ENCODE measurements at places on chromosomes 11 and 22.

- DNase-seq = no peak
These were observed 670.9 kb downstream of the BRD1 start for GRCh38 chr22:49156662-49157285.

GRCh38 chr22:19760058-19760950 is at the start of gene TBX1:
TSS of gene TBX1 (plus strand) at chr22:19760778. CDS start at chr22:19760844, 66 bp downstream.
- DNase-seq = no peak

DNA sequence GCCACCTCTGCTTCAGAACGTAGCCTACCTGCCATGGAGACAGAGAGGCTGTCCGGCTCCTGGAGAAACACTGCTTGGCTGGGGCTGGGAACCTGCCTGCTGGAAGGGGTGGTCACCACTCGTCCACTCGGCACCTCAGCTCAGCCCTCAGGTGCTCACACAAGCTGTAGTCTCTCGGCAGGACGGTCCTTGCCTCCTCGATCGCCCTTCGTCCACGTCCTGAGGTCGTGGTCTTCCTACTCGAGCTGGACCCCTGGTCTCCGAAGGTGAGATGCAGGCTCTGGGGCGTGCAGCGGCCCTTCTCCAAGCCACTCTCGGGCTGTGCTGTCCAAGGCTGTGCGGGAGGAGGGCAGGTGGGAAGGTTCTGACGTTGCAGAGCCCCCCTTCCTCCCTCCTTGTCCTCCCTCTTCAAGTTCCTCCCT is at the start of gene TBX10:
Gene TBX10 (minus strand): TSS at position 326 of the 422 bp plus-strand sequence. CDS start 291 bp downstream, at position 35.
- DNase-seq = no peak

DNA sequence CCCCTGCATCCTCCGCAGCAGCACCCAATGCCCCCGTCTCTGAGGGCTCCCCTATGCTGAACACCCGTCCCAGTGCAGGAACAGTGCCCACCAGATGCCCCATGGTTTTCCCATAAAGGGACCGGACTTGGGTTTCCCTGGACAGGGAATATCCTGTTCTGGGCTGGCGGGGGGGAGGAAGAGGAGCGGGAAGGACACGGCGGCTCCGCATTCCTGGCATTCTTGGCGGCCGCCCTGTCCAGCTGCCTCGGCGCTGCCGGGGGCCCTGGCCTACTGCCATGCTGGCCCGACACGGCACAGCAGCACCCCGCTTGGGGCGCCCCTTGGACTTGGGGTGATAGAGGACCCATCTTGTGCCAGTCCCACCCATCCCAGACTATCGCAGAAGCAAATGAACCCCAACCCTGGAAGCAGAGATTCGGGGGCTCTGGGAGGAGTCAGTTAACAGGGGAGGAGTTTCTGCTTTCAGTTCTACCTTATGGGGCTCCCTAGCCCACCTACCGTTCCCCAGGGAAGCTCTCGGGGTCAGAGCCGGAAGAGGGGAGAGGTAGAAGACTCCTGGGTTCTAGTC is 23.7 kb upstream of the CBX7 start:
- peak; percentile 85 for DNase-seq

GRCh38 chr11:125514336-125515101 is 18.5 kb upstream of the FEZ1 start:
- DNase-seq = no peak

DNA sequence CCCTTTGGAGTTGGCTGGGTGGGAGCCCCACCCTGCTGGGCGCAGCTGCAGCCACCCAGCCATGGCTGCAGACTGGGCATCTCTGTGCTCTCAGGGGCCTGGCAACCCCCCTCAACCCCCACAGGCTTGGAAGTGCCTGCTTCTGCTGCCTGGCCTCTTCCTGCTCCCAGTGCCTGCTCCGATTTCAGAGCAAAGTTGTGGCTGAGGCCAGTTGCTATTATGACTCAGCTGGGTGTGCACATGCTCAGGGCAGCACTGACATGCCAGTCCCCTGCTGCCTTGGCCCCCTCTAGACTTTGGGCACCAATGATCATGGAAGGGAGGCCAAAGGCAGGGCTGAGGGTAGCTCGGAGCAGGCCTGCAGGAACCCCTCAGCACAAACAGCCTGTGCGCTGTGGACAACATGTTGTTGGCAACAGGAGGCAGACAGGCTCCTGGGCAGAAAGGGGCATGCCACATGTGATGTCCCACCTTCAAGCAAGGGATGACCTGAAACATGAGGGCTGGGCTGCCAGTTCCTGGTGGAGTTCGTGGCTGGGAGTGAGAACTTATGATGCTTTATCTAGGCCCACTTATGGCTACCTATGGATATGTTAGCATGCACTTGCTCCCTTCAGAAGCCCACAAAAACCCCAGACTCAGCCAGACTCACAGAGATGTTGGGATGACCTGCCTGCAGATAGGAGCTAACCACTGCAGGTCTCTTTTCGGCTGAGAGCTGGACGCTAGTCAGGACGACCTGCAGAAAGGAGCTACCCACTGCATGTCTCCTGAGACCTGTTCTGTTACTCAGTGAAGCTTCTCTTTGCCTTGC is 96.4 kb upstream of the AMOTL1 start:
- DNase-seq = no peak

DNA sequence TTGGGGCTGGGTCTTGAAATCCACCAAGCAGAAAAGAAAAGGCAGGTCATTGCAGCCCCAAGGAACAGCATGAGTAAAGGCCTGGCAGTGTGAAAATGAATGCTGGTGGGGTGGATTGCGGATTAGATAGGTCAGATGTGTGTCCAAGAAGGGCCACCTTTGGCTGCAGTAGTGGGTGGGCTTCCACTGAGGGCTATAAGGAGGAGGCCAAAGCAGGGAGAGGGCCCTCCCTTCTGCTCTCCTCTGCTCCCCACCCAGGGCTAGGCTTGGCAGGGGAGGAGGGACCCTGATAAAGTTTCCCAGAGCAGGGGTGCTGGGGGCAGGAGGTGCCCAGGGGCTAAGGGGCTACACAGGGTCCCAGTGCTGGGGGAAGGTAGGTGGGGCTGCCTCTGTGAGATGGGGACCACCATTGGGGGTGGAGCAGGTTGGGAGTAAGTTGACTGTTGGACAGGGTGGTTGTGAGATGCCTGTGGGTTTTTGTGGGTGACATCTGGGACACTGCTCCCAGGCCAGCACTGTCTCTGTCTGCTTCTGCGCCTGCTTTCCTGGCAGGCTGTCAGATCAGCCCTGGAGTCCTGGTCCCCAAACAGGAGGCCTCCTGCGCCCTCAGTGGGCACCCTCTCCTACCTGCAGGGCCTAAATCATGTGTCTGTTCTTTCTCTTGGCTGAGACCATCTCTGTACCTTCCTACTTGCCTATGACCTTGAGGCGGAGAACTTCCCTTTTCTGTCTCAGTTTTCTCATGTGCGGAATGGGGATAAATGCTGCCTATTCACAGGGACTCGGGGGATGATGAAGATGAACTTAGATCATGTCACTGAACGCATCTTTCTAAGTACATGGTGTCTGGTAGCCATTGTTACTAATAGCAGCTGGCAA is 1.9 kb downstream of the CAPN5 start:
- no peak for DNase-seq

DNA sequence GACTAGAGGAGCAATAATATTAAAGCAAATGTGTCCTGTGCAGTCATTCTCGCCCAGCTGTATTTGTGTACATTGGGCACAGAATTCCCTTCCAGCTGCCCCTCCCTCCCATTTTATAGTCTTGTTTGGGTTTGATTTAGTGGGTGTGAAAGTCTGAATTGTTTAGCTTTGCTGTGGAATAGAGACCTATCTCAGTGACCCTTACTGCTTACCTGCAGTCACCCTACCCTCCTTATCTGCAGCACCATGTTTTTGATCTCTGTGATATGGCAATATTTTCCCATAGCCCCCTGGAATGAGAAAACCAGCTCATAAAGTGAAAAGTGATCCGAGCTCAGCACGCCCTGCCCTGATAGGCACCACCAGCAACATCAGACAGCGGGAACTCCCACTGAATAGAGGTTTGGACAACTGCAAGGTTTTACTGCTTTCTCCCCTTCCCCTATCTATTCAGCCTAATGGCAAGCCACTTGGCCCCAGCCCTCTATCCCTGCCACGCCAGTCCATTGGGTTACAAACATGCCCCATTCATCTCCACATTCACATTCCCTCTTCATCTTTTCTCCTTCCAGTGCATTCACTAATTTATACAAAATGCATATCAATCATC is 199.0 kb downstream of the ETS1 start:
- DNase-seq = no peak

DNA sequence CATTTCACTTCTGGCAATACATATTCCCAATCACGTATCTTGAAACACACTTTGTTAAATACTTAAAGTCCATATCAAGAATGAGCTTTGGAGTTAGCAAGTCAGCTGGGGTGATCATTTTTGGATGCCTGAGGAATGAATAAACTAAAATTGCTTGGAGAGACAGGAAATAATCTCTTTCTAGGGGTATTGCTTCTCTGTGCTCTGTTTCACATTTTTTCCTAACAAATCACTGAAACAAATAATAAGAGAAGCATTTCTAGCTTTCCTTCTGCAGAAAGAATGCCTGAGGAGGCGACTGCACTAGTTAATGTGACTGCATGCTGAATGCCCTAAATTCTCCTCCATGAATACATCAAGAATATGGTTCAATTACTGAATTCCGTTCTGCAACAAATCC is 541.4 kb upstream of the CCDC90B start:
- DNase-seq = no peak

DNA sequence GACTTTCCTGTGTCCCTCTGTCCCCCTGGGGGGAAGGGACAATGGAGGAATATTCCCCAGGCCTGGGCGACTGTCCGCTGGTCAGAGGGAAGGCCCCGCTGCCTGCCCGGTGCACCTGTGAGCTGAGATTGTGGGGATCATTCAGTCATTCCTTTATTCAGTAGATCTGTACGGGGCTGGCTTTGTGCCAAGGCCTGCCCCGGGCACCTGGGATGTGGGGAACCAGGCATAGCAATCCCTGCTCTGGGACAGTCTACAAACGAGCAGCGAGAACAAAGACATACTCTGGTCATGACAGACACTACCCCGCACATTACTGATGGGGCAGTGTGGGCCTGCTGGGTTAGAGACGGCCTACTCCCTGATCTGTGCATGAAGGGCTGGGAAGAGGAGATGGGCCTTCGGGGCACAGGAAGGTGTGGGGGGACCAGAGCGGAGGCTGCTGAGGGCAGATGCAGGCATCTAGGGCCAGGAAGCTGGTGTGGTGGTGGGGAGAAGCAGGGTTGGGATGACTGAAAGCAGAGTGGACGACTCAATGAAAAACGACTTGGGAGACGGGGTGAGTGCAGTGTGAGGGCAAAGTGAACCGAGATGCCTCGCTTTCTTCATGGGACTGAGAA is 1.8 kb upstream of the MYO7A start:
- peak; percentile 28 for DNase-seq

- DNase-seq = no peak
These were observed 58.5 kb downstream of the UBASH3B start for GRCh38 chr11:122714004-122714403.

GRCh38 chr22:42179616-42180015 is 49.0 kb upstream of the CYP2D6 start:
- DNase-seq = no peak

- DNase-seq = no peak
These were observed 7.0 kb upstream of the MTNR1B start for GRCh38 chr11:92962446-92962845.

DNA sequence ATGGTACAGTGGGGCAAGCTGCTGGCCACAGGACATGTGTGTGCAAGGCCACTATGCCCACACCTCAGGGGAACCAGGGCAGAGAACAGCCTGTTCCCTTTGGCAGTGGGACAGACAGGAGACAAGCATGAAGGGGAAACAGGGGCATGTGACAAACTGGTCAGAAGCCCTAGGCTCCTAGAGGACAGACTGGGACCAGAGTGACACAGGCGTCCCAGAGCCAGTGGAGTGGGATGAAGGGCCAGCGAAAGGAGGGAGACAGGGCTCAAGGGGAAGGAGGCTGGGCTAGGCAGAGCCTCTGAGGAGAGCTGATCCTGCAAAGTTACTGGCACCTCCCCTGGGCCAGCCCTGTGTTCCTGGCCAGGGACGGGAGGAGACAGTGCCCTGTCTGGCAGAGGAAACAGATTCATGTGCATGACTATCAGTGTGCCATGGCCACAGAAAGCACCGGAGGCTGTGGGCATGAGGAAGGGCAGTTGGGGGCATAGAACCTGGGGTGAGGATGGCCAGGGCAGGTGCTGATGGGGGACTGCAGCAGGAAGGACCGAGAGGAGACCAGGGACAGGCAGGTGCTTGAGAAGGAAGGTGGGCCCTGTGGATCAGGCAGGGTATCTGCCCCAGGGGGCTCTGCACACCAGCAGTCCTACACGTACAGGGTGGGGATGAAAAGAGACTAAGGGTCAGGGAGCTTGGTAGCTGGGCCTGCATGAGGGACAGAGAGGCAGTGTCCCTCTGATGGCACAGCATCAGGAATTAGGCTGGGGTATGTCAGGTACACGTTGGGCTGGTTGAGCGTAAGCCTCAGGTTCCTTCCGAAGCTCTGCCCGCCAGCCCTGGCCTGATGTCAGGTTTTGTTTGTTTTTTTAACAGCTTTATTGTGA is 9.8 kb downstream of the DERL3 start:
- peak; percentile 74 for DNase-seq

- DNase-seq = peak; percentile 19
These were observed 1150.5 kb downstream of the BRD1 start for GRCh38 chr22:48677168-48677520.

DNA sequence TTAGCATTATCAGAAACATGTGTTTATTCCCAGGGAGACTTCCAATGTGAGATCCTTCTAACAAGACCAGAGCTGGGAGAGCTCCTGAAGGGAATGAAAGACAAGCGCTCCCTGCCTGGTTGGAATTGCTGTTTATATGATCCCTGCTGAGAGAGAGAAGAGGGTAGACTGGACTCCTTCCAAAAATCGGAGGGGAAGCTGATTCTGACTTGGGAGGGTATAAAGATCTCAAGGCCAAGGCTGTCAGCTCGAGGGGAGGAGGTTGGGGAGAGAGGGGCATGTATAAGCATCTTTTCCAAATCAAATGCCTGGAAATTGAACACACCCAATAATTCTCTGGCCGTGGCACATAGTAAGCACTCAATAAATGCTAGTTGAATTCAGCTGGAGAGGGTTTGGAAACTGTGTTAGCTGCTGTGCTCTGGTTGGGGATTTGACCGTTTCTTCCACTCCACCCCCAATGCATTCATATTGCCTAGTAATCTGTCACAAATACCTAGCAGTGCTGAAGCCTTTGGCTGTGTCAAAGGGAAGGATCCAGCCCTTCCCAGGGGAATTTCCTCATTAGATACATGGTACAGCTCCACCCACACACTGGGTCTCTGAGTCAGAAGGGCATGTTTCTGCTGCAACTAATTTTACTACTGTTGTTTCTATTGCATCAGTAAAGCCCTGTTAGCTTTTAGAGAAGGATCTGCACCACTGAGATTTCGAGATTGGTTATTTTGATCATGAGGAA is 61.5 kb downstream of the CACNG2 start:
- no peak for DNase-seq
